Activated naive CD4-positive, alpha-beta T cell treated with Interleukin-2 at 50 U/mL for 16 hours (primary cell): ENCODE measurements at places on chromosomes 12 and 14.

GRCh38 chr12:131097202-131098177, 143.8 kb downstream of the ADGRD1 start:
- no peak for DNase-seq

GRCh38 chr12:103558879-103559278, 28.2 kb upstream of the STAB2 start:
- no peak for DNase-seq

- no peak for DNase-seq
Measured at GRCh38 chr12:46815809-46816208, 10.0 kb downstream of the SLC38A4 start.

DNA sequence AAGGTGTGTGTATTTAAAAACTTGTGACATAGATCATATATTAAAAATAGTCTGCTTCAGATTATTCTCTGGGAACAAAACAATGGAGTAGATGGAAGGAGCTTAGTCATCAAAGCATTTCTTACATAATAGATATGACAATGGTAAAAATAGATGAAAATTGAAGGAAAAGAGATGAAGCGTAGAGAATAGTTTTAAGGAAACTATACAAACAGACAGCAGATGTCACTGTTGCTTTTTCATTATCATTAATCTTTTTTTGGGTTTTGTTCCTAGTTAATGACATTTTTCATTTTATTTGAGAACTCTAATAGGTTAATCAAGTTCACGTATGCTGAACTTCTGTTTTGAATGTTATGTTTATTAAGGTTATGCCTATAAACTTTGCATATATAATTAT, 149.2 kb upstream of the FBXO33 start:
- no peak for DNase-seq

DNA sequence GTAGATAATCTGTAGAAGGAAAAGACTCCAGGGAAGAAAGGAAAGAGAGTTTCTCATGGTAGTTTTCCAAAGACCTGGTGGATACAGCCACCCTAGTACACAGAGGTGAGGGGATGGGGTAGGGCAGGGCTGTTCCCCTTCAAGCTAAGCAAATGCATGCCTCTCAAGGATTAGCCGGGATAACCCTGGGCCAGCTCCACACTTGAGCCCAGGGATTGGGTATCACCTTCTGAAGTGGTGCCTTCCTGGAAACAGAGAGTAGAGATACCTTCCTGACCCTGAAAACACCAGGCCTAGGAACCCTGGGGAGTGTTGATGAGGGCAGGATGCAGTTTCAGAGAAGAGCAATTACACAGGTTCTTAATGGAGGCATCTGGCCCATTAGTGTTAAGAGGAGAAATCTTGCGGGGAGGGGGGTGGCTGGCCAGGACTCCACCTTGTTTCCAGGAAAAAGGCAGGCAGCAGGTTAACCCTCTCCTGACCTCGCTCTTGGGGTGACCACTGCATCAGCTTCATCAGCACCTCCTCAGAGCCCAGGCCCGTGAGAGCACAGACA, 106.9 kb upstream of the TMEM233 start:
- DNase-seq, result no peak

- peak; percentile 48 for DNase-seq
Measured at GRCh38 chr12:118404876-118405521, 28.6 kb downstream of the SUDS3 start.

DNA sequence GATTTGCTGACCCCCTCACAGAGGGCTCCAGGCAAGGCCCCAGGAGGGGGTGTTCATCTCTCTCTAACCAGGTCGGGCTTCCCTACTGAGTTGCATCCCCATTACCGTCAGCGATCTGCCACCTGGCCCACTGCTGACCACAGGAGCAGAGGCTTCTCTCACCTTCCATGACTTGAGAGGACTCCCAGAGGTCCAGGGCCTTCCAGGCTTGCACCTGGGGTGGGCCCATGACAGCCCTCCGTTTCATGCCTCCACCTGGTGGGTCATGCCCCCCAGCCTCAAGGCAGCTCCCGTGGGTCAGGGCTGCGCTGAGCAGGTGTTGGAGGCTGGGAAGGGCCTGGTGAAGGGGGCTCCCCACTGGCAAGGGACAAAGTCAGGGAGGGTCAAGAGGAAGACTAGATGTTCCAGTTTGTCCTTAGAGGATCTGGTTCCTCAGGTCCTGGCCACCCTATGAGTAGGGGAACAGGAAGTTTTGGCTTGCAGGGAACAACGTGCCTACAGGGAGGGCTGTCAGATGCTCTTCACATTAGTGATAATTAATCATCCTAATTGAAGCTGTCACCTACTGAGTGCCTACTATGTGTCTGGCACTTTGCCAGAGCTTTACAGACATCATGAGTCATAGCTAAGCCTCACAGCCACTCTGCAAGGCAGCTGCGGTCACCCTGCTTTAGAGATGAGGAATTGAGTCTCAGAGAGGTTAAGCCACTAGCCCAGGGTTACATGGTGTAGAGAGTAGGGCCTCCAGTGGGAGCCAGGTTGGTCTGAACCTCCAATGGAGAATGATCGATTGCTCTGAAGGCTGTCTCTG, 13.8 kb downstream of the NFKBIA start:
- DNase-seq, result peak; percentile 19
